ENCODE measurements at places on chromosomes 12 and 14. TPM values are rescaled to one million over a fixed set of nuclear protein-coding genes. Genes with fewer than 3 reads are reported as not detected.

DNA sequence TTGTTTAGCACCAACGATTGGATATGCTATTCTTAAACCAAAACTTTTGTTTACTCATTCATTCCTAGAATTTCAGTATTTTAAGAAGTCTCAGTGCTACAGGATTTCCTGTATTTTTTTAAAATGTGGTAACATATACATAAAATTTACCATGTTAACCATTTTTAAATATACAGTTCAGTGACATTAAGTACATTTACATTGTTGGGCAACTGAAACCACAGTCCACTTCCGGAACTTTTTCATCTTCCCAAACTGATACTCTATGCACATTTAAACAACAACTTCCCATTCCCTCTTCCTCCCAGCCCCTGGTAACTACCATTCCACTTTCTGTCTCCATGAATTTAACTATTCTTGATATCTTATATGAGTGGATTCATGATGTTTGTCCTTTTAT, 30.3 kb downstream of the PDE3A start:
- no peaks in the 10 kb centered on the region for H3K27me3 ChIP-seq
- no peaks in the 10 kb centered on the region for H3K4me1 ChIP-seq
- H3K4me3 ChIP-seq = no peak overlapping the region
- DNase-seq = no peak

- DNase-seq = no peak
- H3K4me1 ChIP-seq = no peaks in the 10 kb centered on the region
- H3K36me3 ChIP-seq = no peaks in the 10 kb centered on the region
- no peak overlapping the region for H3K27ac ChIP-seq
These were observed 7.3 kb upstream of the STX2 start for GRCh38 chr12:130846369-130846768.

DNA sequence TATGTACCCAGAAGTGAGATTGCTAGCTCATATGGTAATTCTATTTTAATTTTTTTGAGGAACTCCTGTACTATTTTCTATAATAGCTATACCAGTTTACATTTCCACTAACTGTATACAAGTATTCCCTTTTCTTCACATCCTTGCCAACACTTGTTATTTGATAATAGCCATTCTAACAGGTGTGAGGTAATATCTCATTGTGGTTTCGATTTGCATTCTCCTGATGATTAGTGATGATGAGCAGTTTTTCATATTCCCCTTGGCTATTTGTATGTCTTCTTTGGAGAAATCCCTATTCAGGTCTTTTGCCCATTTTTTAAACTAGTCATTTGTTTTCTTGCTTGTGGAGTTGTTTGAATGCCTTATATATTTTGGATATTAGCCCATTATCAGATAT, 121.3 kb downstream of the BBS10 start:
- no peaks in the 10 kb centered on the region for H3K27me3 ChIP-seq
- no peaks in the 10 kb centered on the region for H3K36me3 ChIP-seq
- DNase-seq = no peak
- no peak overlapping the region for H3K4me3 ChIP-seq
- H3K4me1 ChIP-seq = no peaks in the 10 kb centered on the region

DNA sequence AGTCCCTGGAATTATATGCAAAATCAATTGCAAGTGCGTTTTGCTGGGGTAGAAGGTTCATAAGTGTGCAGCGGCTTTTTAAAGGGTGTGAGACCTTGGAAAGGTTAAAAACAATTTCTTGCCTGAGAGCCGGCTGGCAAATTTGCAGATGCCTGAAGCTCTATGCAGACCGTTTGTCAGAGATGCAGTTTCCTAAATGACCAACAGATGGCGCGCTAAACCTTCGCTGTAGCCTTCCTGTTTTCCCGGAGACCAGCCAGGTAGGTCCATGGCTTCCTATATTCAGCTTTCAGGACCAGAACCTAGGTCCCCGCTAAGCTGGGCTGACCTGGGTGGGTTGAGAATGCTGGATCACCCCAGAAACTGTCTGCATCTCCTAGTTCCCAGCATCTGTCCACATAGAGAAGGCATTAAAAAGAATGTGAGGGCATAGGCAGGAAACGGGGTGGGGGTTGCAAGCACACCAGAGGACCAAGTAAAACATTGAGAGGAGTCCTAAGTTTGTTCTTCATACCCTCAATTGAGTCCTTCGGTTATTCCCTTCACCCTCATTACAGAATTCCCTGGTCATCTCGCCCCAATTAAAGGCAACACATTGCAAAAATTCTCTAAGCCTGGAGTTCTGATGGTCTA, 5.7 kb upstream of the NOS1 start:
- H3K4me1 ChIP-seq = no peaks in the 10 kb centered on the region
- H3K27me3 ChIP-seq = peaks cover 2% of the 10 kb centered on the region
- no peaks in the 10 kb centered on the region for H3K36me3 ChIP-seq
- peak; percentile 74 for DNase-seq

DNA sequence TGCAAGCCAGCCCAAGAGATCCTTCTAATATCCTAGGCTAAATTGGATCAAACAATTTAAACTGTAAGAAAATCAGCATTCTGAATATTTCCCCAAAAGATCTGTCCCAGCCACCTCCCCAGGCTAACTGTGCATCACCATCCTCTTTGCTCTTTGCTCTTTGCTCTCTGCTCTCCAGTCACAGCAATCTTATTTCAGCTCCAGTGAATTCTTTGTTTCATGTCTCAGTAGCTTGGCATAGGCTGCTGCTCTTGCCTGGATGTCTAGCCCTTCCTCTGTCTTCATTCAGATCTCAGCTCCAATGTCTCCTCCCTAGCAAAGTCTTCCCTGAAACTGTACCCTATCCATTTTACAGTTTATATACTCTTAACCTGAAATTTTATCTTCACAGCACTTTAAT, 399.8 kb upstream of the USP15 start:
- DNase-seq = no peak
- H3K4me3 ChIP-seq = no peak overlapping the region
- H3K36me3 ChIP-seq = no peaks in the 10 kb centered on the region
- no peak overlapping the region for H3K27ac ChIP-seq
- no peaks in the 10 kb centered on the region for H3K4me1 ChIP-seq

DNA sequence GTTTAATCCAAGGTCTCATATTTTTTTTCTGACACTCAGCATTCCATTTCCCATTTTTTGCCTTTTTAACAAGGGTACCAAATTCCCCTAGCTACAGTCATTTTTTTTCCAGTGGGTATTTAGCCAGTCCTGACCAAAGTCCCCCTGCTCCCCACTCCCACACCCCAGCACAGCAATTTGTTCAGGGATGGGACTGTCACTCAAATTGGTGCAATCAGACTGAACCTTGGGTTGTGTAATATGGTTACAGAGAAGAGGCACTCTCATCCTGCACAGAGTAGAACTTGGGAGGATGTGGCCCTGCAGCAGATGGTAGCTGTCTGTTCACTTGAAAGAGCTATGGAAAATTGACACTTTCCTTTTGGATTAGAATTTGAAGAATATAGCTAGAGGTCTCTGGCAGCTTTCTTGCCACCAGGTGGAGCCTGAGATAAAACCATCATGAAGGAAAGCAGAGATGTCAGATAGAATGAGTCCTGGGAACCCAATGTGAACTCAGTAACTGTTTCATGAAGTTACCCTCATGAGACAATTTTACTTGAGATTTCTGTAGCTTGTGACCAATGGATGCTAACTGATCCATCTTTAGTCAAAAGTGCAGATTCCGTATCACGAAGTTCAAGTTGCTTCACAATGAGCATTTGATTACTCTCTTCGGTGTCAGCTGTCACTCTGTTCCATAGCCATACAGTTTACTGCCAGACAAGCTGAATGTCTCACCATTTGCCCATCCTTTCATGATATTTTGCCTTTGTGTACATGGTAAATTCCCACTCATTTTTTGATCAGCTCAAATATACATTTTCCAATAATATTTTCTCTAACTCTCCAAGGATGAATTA, 394.0 kb upstream of the SYT1 start:
- no peaks in the 10 kb centered on the region for H3K4me1 ChIP-seq
- H3K27me3 ChIP-seq = no peaks in the 10 kb centered on the region
- no peak overlapping the region for H3K27ac ChIP-seq

GRCh38 chr12:68967046-68967445, 34.1 kb upstream of the CPM start:
- no peaks in the 10 kb centered on the region for H3K4me1 ChIP-seq
- DNase-seq = no peak
- no peaks in the 10 kb centered on the region for H3K27me3 ChIP-seq
- H3K36me3 ChIP-seq = no peaks in the 10 kb centered on the region

The EIF2S3B gene
- total RNA-seq = 0.77 TPM

The FAM181A gene
- total RNA-seq = not detected

The TAS2R10 gene
- not detected for total RNA-seq

The VEZT gene
- total RNA-seq = 36.4 TPM

The ABCD4 gene
- total RNA-seq = 46.6 TPM
